B cell (primary cell): ENCODE measurements at places on chromosomes 11 and 22. TPM values are rescaled to one million over a fixed set of nuclear protein-coding genes. Genes with fewer than 3 reads are reported as not detected.
A peak's percentile ranks its signal among the peaks of the same experiment; 100 is the strongest.

Gene OR5W2
- not detected in 2 replicates for polyA plus RNA-seq

- no peak for DNase-seq
Observed at GRCh38 chr11:36507824-36508489, 2.1 kb downstream of the TRAF6 start.

Gene GPHA2
- 1.2 and 2.8 TPM in 2 replicates for polyA plus RNA-seq

Gene CD248
- 0.40 and 0.62 TPM in 2 replicates for polyA plus RNA-seq

Gene EXPH5
- polyA plus RNA-seq, result 0.12 and 0.23 TPM in 2 replicates

DNA sequence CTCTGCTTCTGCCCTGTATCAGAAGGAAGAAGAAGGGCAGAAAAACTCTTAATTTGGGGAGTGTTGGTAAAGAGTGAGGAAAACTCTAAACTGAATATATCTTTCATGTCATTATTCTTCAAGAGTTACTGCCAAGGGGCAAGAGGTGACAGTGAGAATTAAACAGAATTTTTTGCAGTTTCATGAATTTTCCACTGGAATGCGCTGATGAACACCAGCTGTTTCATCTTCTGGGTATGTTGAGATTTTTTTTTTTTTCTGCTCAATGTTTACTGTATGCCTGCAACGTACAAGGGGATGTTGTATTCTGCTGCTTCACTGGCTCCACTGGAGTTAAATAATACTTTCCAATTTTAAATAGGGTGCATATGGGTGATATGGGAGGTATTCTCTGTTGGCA lies 117.8 kb downstream of the FAM76B start:
- no peak for DNase-seq

DNA sequence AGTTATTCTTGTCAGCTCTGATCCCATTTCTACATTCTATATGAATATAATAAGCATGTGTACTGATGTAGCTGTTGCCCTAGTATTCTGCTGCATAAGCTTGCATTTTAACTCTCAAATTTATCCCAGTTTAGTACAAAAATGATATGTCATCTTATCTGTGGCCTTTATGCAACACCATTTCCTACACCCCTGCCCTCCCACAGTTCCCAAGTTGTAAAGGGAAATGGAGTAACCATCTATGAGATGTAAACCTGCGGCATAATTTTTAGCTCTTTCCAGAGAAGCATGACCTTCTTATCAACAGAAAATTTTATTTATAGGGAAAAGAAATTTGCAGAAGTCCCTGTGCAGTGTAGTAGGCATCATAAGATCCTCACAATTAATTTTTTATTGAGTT lies 18.9 kb upstream of the CARD18 start:
- no peak for DNase-seq

GRCh38 chr11:129373489-129373953 lies 2.1 kb upstream of the BARX2 start:
- no peak for DNase-seq

Gene CTSW
- 4.6 and 5.4 TPM in 2 replicates for polyA plus RNA-seq

Gene KCNJ5
- 0.01 TPM in 1 of 2 replicates, not detected in the other for polyA plus RNA-seq

- DNase-seq, result no peak
Observed at GRCh38 chr22:37462983-37463382, 23.2 kb downstream of the MFNG start.

Gene CENPM
- polyA plus RNA-seq, result 34.4 and 43.8 TPM in 2 replicates

Gene SLC22A6
- not detected in 2 replicates for polyA plus RNA-seq

DNA sequence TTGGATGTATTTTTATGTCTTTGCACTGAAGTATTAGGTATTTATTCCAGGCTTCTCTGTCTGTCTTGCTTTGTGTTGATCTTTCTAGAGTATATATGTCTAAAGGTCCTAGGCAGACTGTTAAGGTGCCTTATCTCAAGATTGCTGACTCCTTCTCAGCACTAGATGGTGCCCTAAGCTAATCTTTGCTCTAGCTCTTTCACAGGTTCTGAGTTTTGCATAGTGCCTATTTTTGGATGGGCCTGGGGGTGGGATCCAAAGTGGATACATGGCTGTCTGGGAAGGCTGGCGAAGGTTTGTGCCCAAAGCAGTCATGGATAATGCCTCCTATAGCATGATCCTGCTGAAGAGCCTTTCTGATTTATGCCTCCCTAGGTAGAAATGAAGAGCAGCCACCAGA lies 154.9 kb downstream of the TRPC6 start:
- no peak for DNase-seq

Gene ZNF215
- polyA plus RNA-seq, result 0.48 and 0.85 TPM in 2 replicates

- DNase-seq, result peak; percentile 25
Observed at GRCh38 chr11:60764879-60765278, 8.2 kb downstream of the MS4A15 start.

GRCh38 chr11:8720352-8720751 lies 37.8 kb downstream of the RPL27A start:
- no peak for DNase-seq

- DNase-seq, result no peak
Observed at GRCh38 chr11:72859126-72859525, 44.9 kb downstream of the ATG16L2 start.

DNA sequence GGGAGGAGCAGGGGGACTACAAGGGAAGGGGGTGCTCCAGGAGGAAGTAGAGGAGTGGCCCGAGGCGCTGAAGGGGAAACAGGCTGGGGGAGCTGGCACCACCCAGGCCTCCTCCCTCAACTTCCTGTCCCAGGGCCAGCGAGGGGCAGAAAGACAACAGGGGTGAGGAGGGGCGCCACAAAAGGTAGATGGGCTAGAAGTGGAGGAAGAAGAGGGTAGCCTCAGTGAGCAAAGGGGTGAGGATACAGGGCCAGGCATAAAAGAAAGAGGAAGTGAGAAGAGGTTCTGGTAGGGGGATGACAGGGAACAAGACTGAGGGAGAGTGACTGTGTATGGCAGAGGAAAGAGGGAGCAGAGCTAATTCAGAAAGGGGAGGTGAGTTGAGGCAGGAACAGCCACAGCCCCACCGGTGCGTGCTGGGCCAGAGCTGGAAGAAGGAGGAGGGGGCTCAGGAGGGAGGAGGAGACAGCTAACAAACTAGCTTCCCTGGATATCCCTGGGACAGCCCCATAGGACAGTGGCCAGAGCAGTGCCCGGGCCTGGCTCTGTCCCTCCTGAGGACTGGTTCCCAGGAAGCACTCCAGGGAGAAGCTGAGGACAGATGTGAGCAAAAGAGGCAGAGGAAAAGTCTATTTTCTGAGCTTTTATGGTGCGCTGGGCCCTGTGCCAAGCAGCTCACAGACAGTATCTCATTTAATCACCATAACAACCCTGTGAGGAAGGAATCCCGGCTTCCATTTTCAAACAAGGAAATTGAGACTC lies 8.5 kb downstream of the DCHS1 start:
- peak; percentile 72 for DNase-seq

Gene OR2D2
- polyA plus RNA-seq, result not detected in 2 replicates

Gene FZD4
- polyA plus RNA-seq, result 0.01 and 0.03 TPM in 2 replicates

Gene DDIAS
- 1.6 and 3.3 TPM in 2 replicates for polyA plus RNA-seq

GRCh38 chr22:30694640-30695350 lies at the start of gene OSBP2:
OSBP2 (plus strand) TSS chr22:30694874; CDS start chr22:30694910, 36 bp downstream.
- DNase-seq, result peak; percentile 52

Gene TPH1
- 0.51 and 1.5 TPM in 2 replicates for polyA plus RNA-seq

GRCh38 chr11:27618281-27618915 lies 81.9 kb downstream of the BDNF start:
- DNase-seq, result no peak

- DNase-seq, result no peak
Observed at GRCh38 chr11:12755510-12756453, 81.6 kb downstream of the TEAD1 start.

Gene KRTAP5-2
- 0.36 TPM in 1 of 2 replicates, not detected in the other for polyA plus RNA-seq

GRCh38 chr11:117435326-117435725 lies 107.7 kb downstream of the CEP164 start:
- DNase-seq, result no peak

Gene SC5D
- 15.2 and 26.2 TPM in 2 replicates for polyA plus RNA-seq

DNA sequence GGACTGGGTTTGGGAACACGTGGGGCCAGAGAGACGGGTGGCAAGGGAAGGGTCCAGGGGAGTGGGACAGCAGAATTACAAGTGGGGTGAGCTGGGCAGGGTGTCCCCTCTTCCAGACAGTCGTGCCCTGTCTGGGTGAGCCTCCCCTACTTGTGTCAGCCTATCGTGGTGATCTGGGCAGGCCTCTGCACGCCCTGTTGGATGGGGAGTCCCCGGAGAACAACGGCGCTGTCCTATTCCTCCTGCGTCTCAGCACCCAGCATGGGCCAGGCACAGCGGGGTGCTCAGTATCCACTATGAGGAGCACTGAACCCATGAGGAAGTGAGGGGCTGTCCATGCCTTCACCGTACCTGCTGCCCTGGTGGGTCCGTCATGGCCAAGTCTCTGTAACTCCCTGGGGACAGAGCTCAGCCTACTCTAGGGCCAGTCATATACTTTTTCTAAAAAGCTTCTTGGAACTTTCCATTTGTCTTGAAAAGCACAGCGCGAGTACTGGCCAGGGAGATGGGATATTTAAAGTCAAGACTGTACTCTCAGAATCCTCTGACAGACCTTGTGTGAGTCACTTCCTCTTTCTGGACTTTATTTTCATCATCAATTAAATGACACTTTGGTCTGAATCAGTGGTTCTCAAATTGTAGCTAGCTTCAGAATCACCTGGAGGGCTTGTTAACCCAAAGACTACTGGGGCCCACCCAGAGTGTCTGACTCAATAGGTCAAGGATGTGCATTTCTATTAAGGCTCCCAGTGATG lies 81.7 kb upstream of the NECTIN1 start:
- DNase-seq, result no peak

- DNase-seq, result no peak
Observed at GRCh38 chr22:29117799-29118477, 45.1 kb downstream of the KREMEN1 start.

- no peak for DNase-seq
Observed at GRCh38 chr22:29872989-29873388, 10.0 kb upstream of the MTMR3 start.

Gene TNNT3
- 2.5 and 13.8 TPM in 2 replicates for polyA plus RNA-seq

GRCh38 chr11:2327032-2327431 lies 25.2 kb downstream of the TSPAN32 start:
- DNase-seq, result no peak

DNA sequence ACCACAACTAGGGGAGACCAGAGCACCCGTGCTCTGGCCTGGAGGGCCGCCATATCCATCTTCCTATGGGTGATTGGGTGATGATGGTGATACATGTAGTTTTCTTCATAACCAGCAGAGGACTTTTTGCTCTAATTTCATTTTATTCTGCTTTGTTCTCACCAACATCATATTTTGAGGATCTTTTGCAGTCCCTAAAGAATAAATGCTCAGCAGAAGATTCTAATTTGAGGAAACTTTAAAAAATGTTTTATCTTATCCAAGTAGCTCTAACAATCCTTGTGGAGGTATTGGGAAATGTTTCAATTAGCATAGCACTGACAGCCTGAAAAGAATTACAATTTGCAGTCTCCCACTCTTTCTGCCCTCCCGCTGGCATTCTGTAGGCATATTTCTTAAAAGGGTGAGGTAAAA lies 544.0 kb downstream of the NTM start:
- no peak for DNase-seq

Gene STK33
- 3.1 and 8.0 TPM in 2 replicates for polyA plus RNA-seq

GRCh38 chr11:67345920-67346819 lies 7.2 kb downstream of the POLD4 start:
- DNase-seq, result no peak

- DNase-seq, result no peak
Observed at GRCh38 chr11:129396454-129396853, 20.8 kb downstream of the BARX2 start.

GRCh38 chr11:61155741-61156140 lies 5.5 kb downstream of the VPS37C start:
- no peak for DNase-seq

Gene MRGPRE
- not detected in 2 replicates for polyA plus RNA-seq

DNA sequence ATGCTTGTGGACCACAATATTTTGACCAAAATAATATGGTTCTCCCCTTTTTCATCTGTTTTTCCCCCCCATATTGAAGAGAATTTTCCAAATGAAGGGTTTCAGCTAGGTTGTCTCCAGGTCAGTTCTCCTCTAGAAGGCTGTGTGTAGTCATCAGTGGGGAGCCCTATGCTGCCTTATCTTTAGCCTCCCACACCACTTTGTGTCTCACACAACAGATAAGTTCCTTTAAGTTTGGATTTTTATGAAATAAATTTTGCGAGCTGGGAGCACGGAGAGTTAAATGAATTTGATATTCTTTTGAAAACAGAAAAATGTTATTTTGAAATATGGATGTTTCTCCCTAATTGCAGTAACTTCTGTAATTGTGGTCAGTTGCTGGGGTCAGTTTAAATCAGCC lies 28.9 kb downstream of the PAX6 start:
- no peak for DNase-seq

DNA sequence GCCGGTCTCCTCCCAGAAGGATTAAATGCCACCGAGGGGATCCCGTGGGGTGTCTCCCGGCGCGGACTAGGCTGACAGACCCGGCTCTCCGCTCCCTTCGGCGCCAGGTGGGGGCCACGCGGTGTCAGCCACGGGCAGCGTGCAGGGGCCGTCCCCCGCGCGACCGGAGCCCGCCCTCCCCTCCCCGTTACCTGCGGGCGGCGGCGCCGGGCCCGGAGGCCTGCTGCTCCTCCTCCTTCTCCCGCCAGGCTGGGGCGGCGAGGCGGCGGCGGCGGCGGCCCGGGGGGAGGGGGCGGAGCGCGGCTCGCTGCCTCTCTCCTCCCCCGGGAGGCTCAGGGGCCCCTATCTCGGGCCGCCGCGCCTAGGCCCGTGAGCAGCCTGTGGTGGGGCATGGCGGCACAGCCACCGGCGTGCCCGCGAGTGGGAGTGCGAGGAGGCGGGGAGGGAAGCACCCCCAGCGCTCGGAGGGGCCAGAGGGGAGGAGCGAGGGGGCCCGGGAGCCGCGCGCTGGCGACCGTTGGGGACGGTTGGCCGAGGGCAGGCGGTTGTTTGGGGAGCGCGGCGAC lies 450 bp downstream of the ZBTB44 start:
- peak; percentile 85 for DNase-seq

DNA sequence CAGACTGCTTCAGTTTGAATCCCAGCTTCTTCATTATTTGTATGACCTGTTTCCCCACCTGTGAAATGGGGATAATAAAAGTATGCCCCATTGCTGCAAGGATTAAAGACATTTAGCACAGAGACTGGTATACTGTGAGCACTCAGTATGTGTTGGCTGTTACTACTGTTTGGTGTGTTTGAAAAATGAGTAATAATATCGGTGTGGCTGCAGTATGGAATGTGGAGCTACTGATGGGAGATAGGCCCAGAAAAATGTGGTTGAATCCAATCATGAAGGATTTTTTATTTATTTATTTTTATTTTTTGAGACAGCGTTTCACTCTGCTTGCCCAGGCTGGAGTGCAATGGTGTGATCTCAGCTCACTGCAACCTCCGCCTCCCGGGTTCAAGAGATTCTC lies 9.1 kb upstream of the C1QTNF4 start:
- no peak for DNase-seq

DNA sequence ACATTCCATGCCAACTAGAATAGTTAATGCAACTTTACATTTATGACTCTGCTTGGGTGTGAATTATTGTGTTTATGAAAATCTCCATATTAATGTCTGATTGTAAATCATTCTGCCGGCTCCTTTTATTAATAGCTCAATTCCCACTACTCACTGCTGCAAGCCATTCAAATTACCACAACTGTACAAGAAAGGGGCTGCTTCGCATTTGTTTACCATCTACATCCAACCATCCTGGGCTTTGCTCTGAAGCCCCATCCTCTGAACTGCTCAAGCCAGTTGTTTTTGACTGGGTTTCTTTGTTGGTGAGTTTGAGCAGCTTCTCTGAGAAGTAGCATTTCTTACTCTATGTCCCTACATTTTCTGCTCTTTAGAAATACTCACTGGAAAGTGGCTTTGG lies 451.6 kb upstream of the CADM1 start:
- no peak for DNase-seq
